ENCODE measurements at places on chromosomes 3 and 15. TPM values are rescaled to one million over a fixed set of nuclear protein-coding genes. Genes with fewer than 3 reads are reported as not detected.

The OCA2 gene
- 0.19 TPM for total RNA-seq

- no peak for DNase-seq
Observed at GRCh38 chr15:86382341-86382740, 302.7 kb downstream of the AGBL1 start.

GRCh38 chr15:88542342-88542733 is 4.1 kb downstream of the DET1 start:
- DNase-seq: no peak

- DNase-seq: no peak
Observed at GRCh38 chr3:190620886-190621608, 107.2 kb downstream of the IL1RAP start.

DNA sequence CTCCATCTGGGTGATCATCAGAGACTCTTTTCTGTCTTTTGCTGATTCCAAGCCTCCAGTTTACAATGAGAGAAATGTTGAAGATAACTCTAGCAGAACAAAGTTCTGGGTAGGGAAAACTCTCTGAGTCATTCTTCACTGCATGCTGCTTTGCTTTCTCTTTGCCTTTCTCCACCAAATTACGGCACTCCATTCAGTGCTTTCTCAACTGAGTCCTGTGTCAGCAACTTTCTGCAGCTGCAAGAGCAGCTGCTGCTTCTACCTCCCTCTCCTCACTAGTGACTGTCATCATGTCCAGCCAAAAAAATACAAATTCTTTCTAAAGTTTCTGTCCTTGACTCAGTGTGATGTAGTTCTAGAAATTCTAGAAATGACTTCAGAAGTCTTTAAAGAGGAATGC is 953.8 kb downstream of the IGSF11 start:
- DNase-seq: no peak

GRCh38 chr15:67807836-67808235 is 17.5 kb upstream of the SKOR1 start:
- DNase-seq: no peak

GRCh38 chr3:31768479-31769125 is 212.5 kb downstream of the OSBPL10 start:
- peak; percentile 32 for DNase-seq

DNA sequence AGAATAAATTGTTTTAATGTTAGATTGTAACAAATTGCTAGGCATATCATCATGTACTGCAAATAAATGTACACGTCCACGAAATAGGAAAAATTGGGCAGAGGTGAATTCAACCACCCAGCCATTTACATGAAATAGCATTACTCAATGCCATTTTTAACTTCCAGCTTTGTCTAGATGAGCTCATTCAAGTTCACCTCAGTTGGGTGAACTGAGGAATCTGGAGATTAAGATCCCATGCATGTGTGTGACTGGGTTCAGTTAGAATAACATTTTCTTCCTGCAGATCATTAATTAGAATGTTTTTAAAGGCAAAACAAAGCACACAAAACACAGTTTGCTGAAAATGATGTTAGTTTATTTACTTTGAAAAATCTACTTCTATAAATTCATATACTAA is 767.8 kb upstream of the GOLIM4 start:
- no peak for DNase-seq

GRCh38 chr3:85737846-85738245 is 779.1 kb downstream of the CADM2 start:
- DNase-seq: no peak
